ENCODE measurements at places on chromosomes 3 and 15.

DNA sequence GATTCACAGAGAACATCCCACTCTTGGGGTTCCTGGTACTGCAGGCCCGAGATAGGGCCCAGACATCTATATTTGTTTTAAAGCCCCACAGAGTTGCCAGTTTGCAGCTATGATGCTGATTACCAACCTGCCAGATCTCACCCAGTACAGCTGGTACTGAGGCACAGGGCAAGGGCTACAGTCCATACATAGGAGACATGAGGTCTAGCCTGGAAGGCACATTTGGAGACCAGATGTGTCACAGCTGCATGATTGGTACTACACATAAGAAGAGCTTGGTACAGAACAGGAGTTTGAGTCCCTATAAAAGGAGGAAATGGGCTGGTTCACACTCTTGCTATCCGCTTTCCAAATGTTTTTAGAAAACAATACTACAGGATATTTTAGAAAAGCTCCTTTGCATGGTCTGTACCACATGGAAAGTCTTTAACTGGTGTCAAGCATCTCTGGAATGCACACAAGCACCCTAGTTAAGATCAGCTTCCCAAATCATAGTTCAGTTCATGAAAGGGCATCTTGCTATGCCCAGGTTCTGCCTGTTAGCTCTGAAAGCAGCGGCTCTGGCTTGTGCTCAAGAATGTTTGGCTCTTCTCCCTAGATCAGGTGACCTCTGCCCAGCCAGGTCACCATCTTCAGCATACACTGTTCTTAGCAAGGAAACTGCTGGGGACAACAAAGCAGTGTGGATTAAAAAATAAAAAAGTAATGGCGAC lies 20.6 kb downstream of the MTMR14 start:
- no peak for DNase-seq

GRCh38 chr15:70557521-70558258 lies 205.7 kb downstream of the UACA start:
- no peak for DNase-seq

GRCh38 chr15:64137226-64137833 lies 14.2 kb upstream of the SNX22 start:
- DNase-seq = no peak

GRCh38 chr15:60797444-60798040 lies 318.6 kb upstream of the ICE2 start:
- DNase-seq = no peak

DNA sequence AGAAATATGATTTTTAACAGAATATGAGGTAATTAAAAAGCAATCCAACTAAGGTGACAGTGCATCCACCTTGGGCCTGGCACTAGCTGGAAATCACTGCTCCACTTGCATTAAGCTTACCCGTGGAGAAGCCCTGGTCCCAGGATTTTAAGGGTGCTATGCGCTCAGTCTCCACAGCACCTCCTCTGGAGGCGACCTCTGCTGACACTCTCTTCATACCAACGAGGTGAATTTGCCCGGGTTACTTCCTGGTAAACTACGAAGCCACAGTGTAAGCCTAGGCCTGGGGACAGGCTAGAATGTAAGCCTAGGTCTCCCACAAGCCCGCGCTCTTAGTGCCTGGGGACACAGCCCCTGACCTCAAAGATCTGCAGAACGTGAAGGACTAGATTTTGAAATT lies 793 bp downstream of the APOD start:
- DNase-seq = no peak

DNA sequence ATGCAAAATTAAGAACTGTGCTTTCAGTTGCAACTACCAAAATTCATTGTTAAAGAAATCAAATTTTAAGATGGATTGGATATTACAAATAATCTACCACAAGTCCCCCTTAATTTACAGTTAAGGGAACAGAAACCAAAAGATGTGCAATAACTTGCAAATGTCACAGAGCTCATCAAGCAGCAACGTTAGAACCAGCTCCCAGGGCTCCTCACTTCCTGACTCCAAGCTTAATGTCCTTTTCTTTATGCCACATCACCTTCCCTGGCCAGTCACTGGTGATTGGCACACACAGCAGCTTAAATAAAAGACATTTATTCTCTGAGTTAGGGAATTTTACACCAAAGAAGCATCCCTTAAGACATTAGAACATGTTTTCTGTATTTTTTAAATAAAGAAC lies 159.7 kb downstream of the RSL24D1 start:
- no peak for DNase-seq

DNA sequence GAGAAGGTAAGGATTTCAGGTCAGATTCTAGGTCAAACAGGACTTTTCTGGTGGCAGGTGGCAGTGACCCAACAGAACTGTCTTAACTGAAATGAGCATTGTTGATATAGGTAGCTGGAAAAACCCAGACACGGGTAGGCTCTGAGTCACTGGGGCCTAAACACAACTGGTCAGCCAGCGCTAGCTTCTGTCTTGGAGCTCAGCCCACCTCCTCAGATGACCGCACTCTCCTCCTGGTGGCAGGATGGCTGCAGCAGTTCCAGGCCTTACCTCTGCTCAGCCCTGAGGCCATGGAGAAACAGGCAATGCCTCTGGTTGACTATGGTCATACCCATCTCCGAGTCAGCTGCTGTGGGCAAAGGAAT lies 61.1 kb upstream of the GATA2 start:
- DNase-seq = no peak

DNA sequence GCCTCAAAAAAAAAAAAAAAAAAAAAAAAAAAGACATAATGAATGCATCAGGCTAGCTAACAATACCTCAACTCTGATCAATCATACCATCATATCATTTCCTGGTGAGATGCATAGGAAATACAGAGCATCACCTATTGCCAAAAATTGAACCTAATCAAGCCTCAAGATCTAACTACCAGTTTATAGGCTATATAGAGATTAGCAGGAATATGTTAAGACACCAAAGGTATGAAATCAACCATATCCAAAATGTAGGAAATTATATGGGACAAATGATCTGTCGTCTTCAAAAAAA lies 387 bp upstream of the VPS33B start:
- DNase-seq = no peak

GRCh38 chr15:41877631-41878354 lies 16.1 kb downstream of the SPTBN5 start:
- DNase-seq = no peak

- DNase-seq = no peak
These were observed 28.0 kb downstream of the CCDC33 start for GRCh38 chr15:74264081-74264501.

- no peak for DNase-seq
These were observed 8.1 kb upstream of the CMSS1 start for GRCh38 chr3:99809565-99809964.

- no peak for DNase-seq
These were observed 10.5 kb downstream of the CAPN7 start for GRCh38 chr3:15216501-15216900.

DNA sequence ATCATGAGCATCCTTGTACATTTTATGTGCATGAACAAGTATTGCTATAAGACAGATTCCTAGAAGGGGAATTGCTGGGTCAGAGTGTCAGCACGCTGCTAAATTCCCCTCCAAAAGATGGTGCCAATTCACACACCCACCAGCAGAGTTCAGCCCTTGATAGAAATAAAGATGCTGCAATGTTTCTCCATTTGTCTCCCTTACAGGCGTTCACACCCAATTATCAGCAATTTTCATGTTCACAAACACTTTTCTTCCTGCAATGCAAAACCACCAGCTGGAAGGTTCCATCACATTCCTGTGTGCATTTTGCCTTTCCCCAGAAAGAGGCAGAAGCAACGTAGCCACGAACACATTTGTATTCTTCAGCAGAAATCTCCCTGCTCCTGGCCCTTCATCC lies 3.3 kb upstream of the TAMM41 start:
- DNase-seq = no peak

DNA sequence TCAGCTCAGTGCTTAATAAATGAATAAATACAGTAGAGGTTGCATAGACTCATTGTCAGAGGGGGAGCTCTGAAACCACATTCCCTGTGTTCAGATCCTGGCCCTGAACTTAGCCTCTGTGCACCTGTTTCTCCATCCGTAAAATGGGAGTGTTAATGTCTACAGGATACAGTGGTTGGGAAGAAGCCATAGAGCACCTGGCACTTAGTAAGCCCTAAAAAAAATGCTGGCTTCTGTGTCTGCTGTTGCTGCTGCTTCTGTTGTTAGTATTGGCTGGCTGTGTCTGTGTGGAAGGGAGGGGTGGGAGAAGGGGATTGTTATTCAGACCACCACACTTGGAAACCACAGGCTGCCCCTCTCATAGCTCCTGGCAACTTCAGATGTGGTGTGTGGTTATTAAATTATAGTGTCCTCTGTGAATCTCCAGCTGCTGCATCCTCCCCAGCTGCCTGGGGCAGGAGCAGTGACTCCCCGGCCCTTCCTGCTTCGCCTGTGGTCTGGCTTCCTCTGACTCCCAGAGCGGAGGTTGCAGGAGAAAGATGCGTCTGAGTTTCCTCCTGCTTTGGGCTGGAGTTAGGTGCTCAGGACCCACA lies 31.0 kb downstream of the FGD5 start:
- no peak for DNase-seq

DNA sequence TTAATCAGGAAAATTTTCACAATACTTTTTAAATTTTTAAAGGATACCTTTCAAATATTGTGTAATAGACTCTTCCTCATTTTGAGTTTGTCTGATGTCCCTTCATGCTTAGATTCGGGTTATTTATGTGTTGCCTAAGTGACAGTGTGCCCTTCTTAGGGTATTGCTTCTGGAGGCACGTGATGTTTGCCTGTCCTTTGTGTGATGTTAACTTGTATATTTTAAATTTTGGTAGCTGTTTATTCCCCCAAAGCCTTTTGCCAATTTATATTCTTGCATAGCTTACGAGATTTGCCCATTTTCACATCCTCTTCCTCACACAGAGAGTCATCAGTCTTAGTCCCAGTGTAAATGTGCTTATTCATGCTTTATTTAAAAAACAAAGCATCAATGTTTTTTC lies 433.1 kb downstream of the EPHB1 start:
- DNase-seq = no peak

- peak; percentile 54 for DNase-seq
These were observed 2.8 kb downstream of the HEMK1 start for GRCh38 chr3:50572158-50572557.

- DNase-seq = peak; percentile 68
These were observed at the start of gene TAMM41 for GRCh38 chr3:11846281-11847266. Gene TAMM41, minus strand, starts transcription at chr3:11846885. Its CDS starts 249 bp downstream, at chr3:11846636.

GRCh38 chr15:93583968-93584367 lies 495.0 kb upstream of the RGMA start:
- DNase-seq = no peak

- no peak for DNase-seq
These were observed 4.3 kb downstream of the SUCLG2 start for GRCh38 chr3:67650084-67650483.

DNA sequence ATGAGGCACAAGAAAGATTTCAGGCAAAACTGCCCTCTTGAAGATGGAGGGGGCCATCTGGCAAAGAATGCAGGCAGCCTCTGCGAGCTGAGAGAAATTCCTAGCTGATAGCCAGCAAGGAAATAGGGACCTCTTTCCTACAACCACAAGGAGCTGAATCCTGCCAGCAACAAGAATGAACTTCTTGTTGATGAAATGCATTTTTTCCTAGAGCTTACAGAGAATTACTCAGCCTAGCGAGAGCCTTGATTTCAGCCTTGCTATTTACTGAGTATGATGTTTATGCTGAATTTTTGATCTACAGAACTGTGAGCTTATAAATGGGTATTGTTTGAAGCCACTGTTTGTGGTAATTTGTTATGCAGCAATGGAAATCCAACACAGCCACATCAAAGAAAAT lies 148.5 kb upstream of the NAALADL2 start:
- DNase-seq = no peak

- no peak for DNase-seq
These were observed 9.6 kb upstream of the NTRK3 start for GRCh38 chr15:88266170-88266569.

DNA sequence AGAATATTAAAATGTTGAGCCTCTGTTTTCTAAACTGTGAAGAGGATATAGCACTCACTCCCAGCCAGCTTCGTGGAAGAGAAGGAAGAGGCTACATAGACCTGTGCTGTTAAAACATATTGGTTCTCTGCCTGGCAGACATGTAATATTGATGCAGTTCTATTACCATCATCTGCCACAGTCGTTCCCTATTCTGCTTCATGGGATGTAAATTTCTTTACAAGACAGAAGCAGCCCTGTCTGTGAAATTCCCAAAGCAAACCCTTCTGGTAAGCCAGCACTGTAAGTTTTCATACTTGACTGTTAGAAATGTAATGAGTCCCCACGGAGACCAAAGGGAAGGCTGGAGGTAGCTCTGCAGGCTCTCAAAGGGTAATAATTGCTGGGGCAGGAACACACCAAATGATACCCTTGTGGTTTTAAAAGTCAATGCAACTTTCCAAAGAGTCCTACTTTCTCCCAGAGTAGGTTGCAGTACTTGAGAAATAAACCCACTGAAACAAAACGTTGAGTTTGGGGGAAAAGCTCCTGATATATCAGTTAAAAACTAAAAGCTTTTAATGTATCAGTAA lies 129.9 kb upstream of the HES1 start:
- no peak for DNase-seq

- no peak for DNase-seq
These were observed 101.7 kb upstream of the TPM1 start for GRCh38 chr15:62940755-62941361.

GRCh38 chr3:20352546-20353179 lies 166.7 kb upstream of the SGO1 start:
- DNase-seq = no peak

DNA sequence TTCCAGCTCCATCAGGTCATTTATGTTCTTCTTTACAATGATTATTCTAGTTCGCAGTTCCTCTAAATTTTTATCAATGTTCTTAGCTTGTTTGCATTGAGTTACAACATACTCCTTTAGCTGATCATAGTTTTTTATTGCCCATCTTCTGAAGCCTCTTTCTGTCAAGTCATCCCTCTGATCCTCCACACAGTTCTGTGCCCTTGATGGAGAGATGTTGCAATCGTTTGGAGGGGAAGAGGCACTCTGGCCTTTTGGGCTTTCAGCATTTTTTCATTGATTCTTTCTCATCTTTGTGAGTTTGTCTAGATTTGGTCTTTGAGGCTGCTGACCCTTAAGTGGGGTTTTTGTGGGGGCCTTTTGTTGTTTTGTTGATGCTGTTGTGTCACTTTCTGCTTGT lies 234.6 kb upstream of the CBLB start:
- no peak for DNase-seq

DNA sequence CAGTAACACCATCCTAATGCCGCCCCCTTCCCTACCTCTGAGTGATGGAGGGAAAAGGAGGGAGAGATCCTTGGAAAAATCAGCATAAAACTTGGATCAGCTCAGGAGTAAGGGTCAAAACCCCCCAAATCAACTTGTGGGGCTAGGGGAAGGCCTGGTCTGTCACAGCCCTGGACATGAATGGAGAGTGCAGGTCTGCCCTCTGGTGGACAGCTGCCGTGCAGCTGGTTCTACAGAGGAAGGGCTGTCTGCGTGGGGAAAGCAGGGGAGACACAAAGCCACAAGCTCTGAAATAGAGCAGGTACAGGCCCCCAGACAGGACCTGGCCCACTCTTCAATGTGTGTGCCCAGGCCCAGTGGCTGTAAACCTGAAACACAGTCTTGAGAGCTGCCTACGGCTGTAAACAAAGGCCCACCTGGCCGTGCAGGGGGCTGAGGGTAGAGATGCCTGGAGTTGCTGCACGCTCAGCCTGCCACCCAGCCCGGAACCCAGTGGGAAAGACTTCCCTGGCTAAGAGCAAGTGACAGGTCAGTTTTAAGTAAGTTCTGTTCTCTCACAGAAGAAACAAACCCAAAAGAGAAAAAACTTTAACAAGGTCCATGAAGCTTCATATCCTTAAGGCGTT lies 16.4 kb downstream of the CLK3 start:
- DNase-seq = no peak

Data from stimulated activated CD4-positive, alpha-beta T cell treated with anti-CD3 and anti-CD28 coated beads, Interleukin-1b, Interleukin-23, amount 100 ng/mL, for 1 hour (primary cell).